CD4-positive, alpha-beta T cell (primary cell): ENCODE measurements at places on chromosomes 7 and 10. TPM values are rescaled to one million over a fixed set of nuclear protein-coding genes. Genes with fewer than 3 reads are reported as not detected.

GRCh38 chr7:1065263-1065584 is 20.9 kb downstream of the GPR146 start:
- H3K36me3 ChIP-seq = no peaks in the 10 kb centered on the region
- peaks cover 22% of the 10 kb centered on the region for H3K4me1 ChIP-seq
- peaks cover 4% of the 10 kb centered on the region for H3K27me3 ChIP-seq
- H3K4me3 ChIP-seq = peak overlapping the region; percentile 42

- no peaks in the 10 kb centered on the region for H3K36me3 ChIP-seq
- DNase-seq = no peak
- H3K4me1 ChIP-seq = no peaks in the 10 kb centered on the region
- no peak overlapping the region for H3K4me3 ChIP-seq
- H3K27ac ChIP-seq = no peak overlapping the region
Measured at GRCh38 chr7:132349075-132349474, 227.2 kb downstream of the PLXNA4 start.

DNA sequence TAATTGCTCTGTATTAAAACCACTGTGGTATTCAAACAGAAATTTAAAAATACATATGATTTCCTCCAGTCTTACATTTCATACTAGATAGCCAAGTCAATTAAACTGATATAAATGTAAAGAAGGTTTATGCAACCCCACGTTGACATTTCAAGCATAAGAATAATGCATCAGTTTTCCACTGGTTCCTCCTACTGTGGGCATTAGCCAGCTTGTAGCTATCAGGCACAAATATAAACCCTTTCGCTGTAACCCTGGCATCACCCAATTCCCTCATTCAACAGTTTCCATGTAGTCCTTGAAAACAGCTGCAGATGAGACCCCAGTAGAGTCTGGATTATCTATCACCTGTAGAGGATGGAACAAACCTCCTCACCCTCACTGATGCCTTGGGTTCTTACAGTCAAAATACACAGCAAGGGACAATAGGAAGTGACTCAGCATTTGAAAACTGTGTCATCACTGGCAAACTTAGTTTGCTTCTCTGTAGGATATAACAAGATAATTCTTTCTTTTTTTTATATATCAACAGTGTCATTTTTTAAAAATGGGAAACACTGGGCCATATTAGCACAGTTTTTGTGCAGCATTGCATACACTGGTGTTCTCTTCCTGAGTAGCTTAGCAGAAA is 113.0 kb downstream of the PDE1C start:
- no peaks in the 10 kb centered on the region for H3K4me1 ChIP-seq
- H3K27ac ChIP-seq = no peak overlapping the region
- no peak overlapping the region for H3K4me3 ChIP-seq

DNA sequence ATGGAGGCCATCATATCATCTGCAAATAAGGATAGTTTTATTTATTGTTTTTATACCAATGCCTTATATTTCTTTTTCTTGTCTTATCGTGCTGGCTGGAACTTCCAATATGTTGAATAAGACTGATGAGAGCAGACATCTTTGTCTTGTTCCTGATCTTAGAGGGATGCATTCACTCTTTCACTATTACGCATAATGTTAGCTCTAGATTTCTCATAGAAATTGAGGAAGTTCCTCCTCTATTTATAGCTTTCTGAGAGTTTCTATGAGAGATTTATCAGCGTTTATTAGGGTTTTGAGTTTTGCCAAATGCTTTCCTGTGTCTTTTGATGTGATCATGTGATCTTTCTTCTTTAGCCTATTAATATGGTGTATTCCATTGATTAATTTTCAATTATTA is 49.3 kb downstream of the COL28A1 start:
- no peak for DNase-seq
- H3K27ac ChIP-seq = no peak overlapping the region
- no peaks in the 10 kb centered on the region for H3K4me1 ChIP-seq
- H3K27me3 ChIP-seq = no peaks in the 10 kb centered on the region

DNA sequence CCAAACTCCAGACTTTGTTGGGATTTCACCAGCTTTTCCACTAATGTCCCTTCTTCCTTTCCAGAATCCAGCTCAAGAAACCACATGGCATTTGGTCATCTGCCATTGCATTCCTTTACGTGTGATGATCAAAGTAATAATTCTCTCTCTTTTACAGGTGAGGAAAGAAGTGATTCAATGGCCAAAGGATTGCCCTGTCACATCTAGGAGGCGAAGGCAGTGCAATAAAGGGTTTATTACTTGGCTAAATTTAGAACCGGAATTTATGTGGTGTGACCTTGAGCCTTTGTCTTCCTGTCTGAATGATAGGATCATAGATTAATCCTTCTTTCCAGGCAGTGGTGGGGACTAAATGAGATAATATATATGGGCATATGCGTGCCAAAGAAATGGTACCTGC is 58.3 kb upstream of the COBL start:
- no peak overlapping the region for H3K27ac ChIP-seq
- H3K27me3 ChIP-seq = no peaks in the 10 kb centered on the region
- no peaks in the 10 kb centered on the region for H3K36me3 ChIP-seq

DNA sequence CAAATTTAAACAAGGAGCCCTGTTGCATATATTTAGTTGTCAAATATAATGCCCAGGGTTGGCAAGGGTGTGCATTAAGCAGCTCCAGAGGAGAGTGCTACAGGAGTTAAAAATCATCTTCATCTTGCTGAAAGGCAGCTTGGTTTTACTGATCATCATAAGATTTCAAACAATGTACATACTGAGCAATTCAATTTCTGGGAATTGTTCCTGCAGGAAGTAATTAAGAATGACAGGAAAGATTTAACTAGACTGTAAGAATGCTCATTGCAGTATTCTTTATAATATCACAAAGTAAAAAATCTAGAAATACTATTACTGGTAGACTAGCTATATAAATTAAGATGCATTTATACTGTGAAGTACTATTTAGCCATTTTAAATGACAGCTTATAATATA is 153.6 kb downstream of the DYNC1I1 start:
- H3K4me3 ChIP-seq = no peak overlapping the region
- no peak overlapping the region for H3K27ac ChIP-seq
- no peak for DNase-seq
- H3K4me1 ChIP-seq = no peaks in the 10 kb centered on the region
- H3K27me3 ChIP-seq = no peaks in the 10 kb centered on the region
- H3K36me3 ChIP-seq = no peaks in the 10 kb centered on the region

- DNase-seq = no peak
- no peak overlapping the region for H3K27ac ChIP-seq
- no peaks in the 10 kb centered on the region for H3K4me1 ChIP-seq
- H3K36me3 ChIP-seq = no peaks in the 10 kb centered on the region
Measured at GRCh38 chr10:126704649-126705048, 34.2 kb upstream of the C10orf90 start.

- H3K4me3 ChIP-seq = no peak overlapping the region
- no peaks in the 10 kb centered on the region for H3K36me3 ChIP-seq
- DNase-seq = no peak
Measured at GRCh38 chr10:34954142-34954541, 136.0 kb downstream of the CUL2 start.

The RELN gene
- total RNA-seq = not detected

The PCLO gene
- total RNA-seq = not detected

The COL13A1 gene
- total RNA-seq = not detected
